Esophagus mucosa (tissue), 1 donor: ENCODE measurements at places on chromosomes 2 and 18. TPM values are rescaled to one million over a fixed set of nuclear protein-coding genes. Genes with fewer than 3 reads are reported as not detected.

The SOX11 gene
- total RNA-seq = not detected

The GNAL gene
- total RNA-seq = 8.8 TPM

The CAPN14 gene
- 191 TPM for total RNA-seq

The KYNU gene
- total RNA-seq = 33.6 TPM

The HAAO gene
- total RNA-seq = 4.1 TPM

The IL1B gene
- total RNA-seq = 4.1 TPM

The HADHA gene
- total RNA-seq = 109 TPM

The HNRNPA3 gene
- total RNA-seq = 142 TPM

The TMEFF2 gene
- not detected for total RNA-seq

The DUSP19 gene
- 1.2 TPM for total RNA-seq

The TPO gene
- 1.2 TPM for total RNA-seq

The CCDC85A gene
- 0.24 TPM for total RNA-seq

The MYCN gene
- total RNA-seq = 0.20 TPM

The DNER gene
- total RNA-seq = 0.60 TPM

The GCG gene
- total RNA-seq = not detected

The KCNS3 gene
- 3.4 TPM for total RNA-seq

The CPO gene
- not detected for total RNA-seq

The GPR35 gene
- 0.24 TPM for total RNA-seq

The SLC4A5 gene
- total RNA-seq = 0.56 TPM

The ALKAL2 gene
- 0.44 TPM for total RNA-seq
